ENCODE measurements at places on chromosomes 16 and 17.

DNA sequence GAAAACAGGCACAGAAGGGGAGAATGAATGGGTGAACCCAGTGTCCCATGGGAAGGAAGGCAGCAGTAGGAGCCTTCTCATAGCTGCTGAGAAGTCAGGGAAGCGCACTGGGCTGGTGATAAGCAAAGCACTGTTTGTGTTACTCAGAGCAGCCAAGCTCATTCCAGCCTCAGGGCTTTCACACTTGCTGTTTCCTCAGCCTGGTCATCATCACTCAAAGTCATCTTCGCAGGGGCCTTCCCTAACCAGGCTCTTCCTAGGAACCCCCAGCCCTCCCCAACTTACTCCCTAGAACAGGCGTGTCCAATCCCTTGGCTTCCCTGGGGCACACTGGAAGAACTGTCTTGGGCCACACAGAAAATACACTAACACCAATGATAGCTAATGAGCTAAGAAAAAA is 32.1 kb upstream of the LONP2 start:
- DNase-seq = no peak

GRCh38 chr16:77037696-77038347 is 153.2 kb upstream of the MON1B start:
- peak; percentile 2 for DNase-seq

DNA sequence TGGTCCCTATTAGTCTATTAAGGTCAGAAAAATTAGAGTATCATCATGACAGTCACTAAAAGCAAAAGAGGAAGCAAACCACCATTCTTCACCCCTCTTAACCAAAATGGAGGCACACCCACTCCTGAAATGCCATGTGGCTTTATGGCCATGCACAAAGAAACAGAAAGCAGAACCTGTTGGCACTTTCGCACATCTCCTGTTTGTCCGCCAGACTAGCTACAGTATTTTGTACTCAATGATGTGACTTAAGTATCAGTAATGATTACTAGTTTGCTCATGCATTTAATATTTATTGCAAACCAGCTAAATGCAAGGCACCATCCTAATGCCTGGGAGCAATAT is 70.2 kb upstream of the GNAO1 start:
- peak; percentile 13 for DNase-seq

- DNase-seq = no peak
These were observed 402.7 kb downstream of the SOX9 start for GRCh38 chr17:72523491-72523890.

DNA sequence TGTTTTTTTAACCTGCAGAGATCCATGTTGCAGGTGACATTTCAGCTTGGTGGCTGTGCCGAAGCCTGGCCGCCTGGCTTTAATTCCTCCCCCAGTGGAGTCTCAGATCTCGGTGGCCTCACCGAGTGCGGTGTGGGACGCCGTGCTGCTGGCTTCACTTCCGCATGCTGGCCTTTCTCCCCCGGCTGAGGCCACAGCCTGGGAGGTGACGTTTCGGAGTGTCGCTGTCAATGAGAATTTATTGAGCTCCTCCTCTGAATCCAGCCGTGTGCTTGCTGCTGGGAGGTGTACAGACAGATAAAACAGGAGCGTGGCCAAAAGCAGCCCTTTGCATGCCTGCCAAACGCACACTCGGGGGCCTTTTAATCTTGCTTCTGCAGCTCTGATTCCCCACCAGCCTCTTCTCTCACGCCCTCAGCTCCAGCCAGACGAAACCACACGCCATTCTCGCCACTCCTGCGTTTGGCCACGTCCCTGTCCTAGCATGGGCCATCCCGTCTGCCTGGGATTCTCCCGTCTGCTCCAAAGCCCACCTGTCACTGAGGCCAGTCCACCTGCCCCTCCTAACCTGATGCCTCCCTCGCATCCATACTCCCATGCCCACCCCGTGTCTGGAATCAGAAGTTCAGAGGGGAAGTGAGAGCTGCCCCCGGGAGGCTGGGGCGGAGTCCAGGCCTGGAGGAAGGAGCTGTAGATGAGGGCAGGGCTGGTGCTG is 3.6 kb downstream of the GSE1 start:
- DNase-seq = peak; percentile 97

GRCh38 chr17:7837408-7838088 is 3.5 kb downstream of the KDM6B start:
- peak; percentile 54 for DNase-seq

DNA sequence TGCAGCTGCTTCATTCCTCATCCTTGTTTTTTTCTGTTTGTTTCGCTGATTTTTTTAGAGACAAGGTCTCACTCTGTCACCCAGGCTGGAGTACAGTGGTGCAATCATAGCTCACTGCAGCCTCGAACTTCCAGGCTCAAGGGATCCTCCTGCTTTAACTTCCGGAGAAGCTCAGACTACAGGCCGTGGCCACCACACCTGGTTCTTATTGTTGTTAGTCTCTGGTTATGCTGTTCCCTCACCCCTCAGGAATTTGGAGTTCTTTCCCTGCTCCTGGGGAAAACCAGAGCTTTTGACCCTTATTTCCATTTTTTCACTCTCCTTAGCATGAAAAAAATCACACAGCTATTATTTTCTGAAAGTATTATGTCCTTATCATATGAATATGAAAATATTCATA is 1.8 kb downstream of the ODF4 start:
- no peak for DNase-seq

DNA sequence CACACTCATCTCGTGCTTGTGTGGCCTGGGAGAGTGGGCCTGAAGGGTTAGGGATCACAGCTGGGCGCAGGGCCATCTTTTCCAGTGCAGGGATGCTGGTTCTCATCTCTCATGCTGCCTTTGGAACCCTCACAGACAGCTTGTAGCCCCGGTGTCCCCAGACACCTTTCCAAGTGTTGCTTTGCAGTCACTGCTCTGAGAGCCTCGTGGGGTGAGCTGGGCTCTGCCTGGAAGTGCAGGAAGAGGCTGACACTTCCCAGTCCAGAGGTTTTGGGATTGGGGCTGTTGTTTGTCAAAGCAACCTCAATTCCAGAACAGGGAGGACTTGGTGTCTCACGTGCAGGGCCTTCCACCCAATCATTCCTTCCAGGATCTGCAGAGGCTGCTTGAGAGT is 28.2 kb downstream of the TBX4 start:
- DNase-seq = no peak

DNA sequence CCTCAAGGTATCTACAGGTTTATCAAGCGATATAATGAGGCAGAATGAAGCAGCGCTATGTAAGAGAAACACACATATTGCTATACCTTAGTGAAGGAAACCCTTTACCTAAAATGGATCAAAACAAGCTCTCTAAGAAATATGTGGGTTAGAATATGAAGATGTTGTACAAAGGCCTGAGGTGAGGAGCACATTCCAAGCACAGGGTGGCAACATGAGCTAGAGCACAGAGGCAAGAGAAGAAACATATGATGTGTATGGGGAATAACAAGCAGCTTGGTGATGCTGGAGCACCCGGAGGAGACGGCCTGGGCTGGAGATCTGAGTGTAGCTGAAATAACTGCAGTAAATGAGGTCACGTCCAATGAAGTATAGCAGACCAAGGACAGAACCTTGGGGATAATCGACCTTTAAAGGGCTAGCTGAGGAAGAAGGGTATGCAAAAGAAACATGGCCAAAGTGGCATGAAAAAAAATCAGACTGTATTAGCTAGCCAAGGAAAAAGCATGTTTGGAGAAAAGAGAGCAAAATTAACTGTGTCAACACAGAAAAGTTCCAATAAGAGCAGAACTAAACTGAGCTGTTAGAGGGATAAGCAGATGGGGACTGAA is 44.0 kb downstream of the MARVELD3 start:
- DNase-seq = no peak
